RWPE1 (cell line): ENCODE measurements at places on chromosomes 3 and 15.

- no peak for DNase-seq
Observed at GRCh38 chr3:195770081-195770840, 41.5 kb downstream of the MUC4 start.

DNA sequence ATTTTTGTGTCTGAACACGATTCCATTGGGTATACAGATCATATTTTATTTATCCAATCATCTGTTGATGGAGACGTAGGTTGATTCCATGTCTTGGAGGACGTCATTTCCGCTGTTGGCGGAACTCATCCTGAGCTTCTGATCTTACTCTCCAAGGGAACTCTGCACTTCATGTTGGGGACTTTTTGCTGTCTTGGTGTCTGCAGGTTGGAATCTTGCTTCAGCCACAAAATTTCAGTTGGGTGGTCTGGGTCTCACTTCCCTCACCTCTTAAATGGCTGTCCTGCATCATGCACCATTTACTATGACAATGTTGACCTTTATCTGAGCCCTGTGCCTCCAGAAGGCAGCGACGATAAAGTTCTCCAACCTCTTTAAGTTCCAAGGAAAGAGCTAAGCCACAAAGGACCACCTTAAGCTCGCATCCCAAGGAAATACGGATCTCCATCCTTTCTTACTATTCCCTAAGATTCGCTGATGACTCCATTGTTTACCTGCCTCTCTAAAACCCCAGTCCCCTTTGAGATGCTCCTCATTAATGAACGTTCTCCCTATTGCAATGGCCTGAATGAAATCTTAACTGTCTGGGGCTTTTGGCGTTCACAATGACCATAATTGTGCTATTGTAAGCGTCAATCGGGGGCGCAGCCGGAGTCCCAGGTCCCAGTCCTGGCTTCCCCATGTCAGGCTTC, 23.1 kb upstream of the RNU6-1 start:
- no peak for DNase-seq

- DNase-seq: no peak
Observed at GRCh38 chr3:101950510-101950909, 101.2 kb downstream of the NFKBIZ start.

- peak; percentile 30 for DNase-seq
Observed at GRCh38 chr3:195715583-195716266, 5.1 kb upstream of the MUC20 start.

- no peak for DNase-seq
Observed at GRCh38 chr15:30073915-30074314, 8.8 kb upstream of the GOLGA8J start.

DNA sequence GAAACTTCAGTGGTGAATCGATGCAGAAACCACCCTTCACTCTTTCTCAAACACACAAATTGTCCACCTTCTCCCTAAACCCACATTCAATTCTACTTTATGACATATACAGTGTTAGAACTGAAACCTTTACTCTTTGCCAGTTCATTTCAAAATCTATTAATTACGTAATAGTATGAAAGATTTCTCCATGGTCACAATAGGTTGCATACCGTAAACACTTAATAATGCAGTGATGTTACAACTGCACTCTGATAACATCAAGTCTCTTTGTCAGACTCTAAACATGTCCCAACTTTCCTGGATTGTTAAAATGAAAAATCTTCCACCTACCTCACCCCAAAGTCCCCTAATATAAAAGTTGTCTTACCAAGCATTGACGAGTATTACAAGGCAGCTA, 111.8 kb upstream of the PROK2 start:
- no peak for DNase-seq

DNA sequence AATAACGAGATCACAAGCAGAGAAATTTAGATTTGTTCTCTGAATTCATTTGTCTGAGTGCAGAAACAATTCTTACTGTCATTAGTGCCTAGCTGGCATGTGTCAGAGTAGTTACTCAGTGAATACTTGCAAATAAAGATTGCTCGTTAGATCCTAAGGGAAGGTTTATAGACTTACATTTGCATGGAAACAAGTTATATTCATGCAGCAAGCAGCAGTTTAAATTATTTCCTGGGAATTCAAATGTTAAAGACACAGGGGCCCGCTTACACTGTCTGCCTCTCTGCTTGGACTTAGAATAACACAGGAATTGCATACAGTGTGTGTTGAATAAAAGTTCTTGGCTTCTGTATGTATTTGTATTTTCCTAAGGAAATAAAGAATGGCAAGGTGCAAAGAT, 680.6 kb upstream of the NECTIN3 start:
- DNase-seq: no peak
